ENCODE measurements at places on chromosomes 2 and 18.

GRCh38 chr2:196086517-196087368 is 18.1 kb upstream of the DNAH7 start:
- DNase-seq: no peak

GRCh38 chr2:238706163-238706562 is 141.7 kb upstream of the TWIST2 start:
- DNase-seq: no peak

DNA sequence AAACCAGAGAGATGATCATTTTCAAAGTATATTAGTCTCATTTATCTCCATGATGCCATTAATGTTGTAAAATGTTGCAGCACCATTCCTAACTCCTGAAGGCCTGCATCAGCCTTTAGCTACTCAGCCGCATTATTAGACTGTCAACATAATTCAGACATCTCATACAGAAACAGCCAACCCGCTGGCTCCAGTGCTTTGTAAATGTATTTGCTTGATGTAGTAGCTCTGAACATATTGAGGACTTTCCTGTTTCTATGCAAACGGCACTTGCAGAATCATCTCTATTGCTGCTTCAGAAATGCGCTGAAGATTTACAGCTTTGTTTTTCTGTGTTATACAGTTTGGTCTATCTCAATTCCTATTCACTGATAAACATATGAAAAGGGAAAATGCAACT is 372.2 kb downstream of the DSEL start:
- no peak for DNase-seq

- DNase-seq: peak; percentile 8
These were observed 19.2 kb downstream of the ATP6V1B1 start for GRCh38 chr2:70954886-70955285.

DNA sequence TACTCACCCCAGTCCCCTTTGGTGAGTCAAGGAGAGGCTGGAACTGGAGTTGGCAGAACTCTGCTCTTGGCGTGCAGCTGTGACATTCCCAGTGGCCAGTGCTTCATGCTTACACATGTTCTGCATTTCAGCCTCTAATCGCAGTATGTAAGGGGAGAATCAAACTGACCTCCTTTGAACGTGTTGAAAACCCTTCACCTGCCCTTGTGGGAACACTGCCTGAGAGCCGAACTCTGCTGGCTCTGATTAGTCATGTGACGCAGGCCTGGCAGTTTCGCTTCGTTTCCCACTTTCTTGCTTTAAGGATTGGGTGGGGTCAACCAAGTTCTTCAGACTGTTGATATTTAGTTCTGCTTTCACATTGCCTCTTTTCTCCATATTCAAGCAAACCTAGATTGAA is 173.8 kb upstream of the BCL2L11 start:
- peak; percentile 54 for DNase-seq

DNA sequence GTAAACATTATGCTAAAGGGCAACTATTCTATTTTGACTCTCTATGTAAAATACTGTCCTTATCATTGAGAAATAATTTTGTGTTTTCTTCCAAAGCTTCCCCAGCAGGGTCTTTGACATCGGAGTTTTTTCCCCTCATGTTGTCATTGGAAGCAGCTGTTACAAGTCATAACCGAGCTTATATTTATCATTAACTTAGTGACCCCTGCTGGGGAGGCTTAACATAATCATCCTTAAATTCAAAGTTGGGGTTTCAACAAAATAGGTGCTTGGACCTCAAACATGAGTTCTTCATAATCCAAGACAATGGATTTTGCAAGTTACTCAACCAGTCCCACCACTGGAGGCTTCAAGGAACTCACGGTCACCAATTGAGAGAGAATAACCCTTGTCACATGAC is 330.9 kb downstream of the DCC start:
- DNase-seq: no peak

GRCh38 chr2:25129901-25130520 is 38.4 kb downstream of the POMC start:
- no peak for DNase-seq

DNA sequence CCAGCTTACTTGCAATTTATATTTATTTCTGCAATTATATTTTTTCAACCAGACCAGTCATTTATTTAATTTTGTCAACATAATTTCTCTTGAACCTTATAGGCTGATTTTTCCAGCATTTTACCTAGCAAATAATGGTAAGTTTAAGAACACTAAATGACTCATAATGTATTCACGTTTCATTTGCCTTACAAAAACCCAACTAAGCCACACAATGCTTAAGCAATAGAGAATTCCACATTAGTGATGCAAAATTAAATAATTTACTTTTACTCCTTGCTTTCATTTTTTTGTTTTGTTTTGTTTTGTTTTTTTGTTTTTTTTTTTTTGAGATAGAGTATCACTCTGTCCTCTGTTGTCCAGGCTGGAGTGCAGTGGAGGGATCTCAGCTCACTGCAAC is 110.4 kb upstream of the VRK2 start:
- DNase-seq: no peak

DNA sequence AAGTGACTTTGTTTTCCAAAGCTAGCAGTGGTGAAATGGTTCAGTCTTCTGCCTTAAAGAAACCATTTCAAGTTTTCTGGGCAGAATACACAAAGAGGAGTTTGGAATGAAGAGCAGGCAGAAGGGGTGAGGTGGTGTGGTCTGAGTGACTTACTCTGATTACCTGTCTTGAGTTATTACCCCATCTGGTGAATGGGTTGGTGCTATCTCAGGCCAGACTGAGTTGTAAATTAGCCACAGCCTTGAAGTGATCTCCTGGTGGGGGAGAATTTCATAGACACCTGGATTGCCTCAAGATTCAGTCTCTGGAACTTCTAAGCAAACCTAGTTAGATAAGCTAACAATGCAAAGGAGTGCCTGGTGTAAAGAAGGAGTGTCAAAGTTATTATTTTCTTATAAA is 983.5 kb upstream of the NXPH2 start:
- no peak for DNase-seq

DNA sequence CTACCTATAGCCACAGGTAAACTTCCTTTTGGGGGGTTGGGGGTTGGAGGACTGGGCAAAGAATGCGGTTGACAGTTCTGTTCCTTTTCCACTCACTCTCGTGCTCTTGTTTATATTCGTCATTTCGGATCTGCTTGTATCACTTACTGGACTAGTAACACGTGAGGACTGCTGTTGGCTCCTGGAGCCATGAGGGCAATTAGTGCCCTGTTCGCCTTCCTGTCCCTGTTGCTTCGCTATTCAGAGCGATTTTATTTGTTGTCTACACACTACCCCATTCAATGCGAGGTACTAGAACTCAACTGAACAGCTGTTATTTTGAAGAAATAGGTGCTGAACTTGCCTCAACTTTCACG is 1.1 kb downstream of the KCNJ3 start:
- DNase-seq: no peak

- DNase-seq: no peak
These were observed 162.5 kb downstream of the NCK2 start for GRCh38 chr2:105907184-105907583.

GRCh38 chr2:48914477-48915089 is 159.1 kb upstream of the LHCGR start:
- DNase-seq: no peak

GRCh38 chr2:195333869-195334268 is 323.2 kb upstream of the SLC39A10 start:
- DNase-seq: no peak

GRCh38 chr2:182619276-182619675 is 96.8 kb upstream of the DNAJC10 start:
- DNase-seq: no peak

DNA sequence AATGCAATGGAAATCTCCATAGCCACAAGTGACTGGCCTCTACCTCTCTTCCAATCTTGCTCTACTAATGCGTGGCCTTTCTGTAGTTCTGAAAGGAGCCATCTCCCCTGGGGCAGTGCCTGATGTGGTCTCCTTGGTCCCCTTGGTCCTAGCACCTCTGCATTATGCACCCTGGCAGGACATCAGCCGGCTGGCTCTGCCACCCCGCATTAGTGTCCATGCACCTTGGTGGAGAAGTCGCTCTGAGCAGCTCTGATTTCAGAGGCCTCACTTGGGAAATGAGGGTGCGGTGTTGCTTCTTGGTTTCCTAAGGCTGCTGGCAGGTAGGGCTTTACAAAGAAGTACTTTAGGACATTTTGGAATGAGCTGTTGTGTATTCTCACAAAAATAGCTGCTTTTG is 317.9 kb downstream of the GBX2 start:
- DNase-seq: no peak

DNA sequence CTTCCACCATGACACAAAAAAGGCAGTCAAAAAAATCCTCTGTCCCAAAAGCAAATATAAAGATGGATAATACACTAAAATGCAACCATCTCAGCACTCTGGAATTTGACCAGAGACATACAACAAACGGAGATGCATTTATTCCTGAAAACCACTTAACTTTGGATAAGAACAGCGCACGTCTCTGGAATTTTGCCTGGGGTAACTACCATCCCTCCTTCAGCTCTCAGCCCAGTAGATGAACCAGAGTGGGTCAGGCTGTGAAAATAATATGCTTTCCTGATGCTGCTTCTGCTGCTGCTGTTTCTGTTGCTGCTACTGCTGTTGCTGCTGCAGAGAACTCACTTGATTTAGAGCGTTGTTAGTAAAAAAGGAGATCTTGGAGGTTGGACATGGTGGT is 133.8 kb upstream of the ACVR2A start:
- DNase-seq: no peak

GRCh38 chr2:134372141-134372540 is 118.3 kb downstream of the MGAT5 start:
- no peak for DNase-seq

DNA sequence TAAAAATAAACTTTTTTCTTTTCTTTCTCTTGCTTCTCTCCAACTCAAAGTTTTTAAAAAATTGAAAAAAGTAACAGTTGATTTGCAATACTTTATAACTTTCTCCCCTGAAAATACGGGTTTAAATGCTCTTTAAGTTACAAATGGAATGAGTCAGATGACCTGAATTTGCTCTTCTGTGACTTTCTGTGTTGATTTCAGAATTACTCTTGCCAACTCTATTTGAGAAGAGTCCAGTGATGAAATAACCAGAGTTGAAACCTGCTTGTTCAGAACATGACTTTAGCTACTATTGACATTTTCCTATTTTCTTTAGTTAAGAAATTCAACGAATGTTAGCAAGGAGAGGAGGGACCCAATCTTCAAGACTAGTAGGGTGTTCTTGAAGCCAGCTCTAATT is 146.1 kb upstream of the ZSWIM2 start:
- no peak for DNase-seq

DNA sequence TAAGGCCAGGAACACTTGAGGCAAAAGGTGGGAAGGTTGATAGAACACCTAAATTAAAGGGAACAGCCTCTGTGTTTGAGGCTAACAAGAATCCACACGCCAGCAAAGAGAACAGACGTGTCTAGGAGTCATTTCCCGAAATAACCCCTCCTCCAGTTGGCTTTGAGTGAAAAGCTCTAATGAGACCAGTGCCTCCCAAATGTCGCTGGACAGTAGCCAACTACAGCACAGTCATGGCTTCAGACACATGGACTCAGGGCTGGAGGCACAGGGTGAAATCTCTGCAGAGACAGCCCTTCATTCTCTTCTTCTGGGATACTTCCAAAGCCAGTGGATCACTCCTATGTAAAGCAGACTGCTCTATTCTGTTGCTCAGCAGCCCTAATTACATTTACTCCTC is 49.6 kb downstream of the SOWAHC start:
- DNase-seq: peak; percentile 79

DNA sequence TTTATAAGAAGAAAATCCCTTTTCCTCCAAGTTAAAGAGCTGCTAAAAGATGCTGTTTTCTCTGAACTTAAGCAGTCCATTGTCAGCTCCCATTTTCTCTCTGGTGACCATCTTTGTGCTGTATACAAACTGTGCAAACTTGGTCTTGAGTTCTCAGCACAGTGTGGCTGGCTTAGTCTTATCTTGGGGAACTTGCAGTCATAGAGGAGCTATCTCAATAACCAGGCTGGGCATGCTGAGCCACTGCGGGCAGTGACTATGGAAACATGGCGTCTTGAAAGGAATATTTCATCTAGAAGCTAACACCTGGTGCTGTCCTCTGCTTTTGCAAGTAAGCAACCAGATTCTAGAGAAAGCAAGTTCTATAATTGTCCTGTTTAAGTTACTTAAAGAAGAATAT is 1334.4 kb upstream of the CELF4 start:
- DNase-seq: no peak

- DNase-seq: no peak
These were observed 20.6 kb downstream of the FER1L5 start for GRCh38 chr2:96663177-96663576.
